ENCODE measurements at places on chromosomes 6 and 20.
A peak's percentile ranks its signal among the peaks of the same experiment; 100 is the strongest.

- DNase-seq, result no peak
Observed at GRCh38 chr6:25154034-25154596, 125.1 kb upstream of the CARMIL1 start.

- no peak for DNase-seq
Observed at GRCh38 chr6:38353310-38354036, 286.3 kb downstream of the BTBD9 start.

DNA sequence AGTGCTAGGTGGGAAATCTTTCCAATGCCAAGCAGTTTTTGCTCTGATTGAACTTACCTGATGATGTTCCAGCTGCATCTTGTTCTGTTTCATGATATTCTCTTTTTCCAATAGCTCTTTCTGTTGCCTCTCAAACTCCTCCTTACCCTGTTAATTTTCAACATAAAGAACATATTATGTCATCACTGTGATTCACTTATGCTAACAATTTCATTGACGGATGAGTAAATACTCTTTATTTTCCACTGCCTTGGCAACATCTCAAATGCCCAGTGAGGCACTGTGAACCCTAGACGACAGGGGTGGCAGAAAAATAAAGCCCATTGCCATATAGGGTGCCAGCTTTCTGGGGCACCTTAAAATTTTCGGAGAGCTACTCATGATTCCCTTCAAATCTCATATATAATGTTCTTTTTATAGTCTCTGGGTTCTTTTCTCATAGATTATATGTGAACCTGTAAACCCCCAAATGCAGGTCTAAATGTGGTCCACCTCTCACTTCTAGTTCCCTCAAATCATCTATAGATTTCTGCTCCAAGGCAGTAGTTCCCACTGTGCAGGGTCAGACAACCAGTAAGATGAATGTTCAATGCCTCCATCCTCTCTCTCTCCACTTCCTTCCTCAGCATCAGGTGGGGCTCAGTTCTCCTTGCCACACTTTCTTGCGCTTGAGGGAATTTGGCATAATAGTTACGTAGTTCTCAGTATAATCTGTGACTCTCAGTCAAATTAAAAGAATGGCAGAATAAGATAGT lies 44.1 kb downstream of the NEDD9 start:
- DNase-seq, result no peak

GRCh38 chr6:45609141-45609638 lies 231.5 kb upstream of the SUPT3H start:
- DNase-seq, result no peak

DNA sequence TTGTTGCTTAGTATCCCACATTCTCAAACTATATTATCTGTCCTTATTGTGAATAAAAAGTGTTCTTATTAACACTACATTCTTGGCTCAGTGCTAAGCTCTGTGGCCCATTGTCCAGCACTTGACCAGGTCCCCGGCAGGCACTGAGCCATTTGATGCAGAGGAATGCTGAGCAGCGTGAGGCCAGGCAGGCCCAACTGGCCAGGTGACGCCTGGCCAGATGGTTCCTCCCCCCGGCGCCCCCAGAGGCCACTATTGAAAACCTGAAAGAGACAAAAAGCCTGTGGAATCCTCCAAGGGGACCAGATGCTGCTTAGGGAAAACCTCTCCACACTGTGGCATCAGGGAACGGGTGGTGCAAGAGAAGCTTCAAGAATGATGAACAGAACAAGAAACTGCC lies 597.5 kb upstream of the JAG1 start:
- DNase-seq, result peak; percentile 85

DNA sequence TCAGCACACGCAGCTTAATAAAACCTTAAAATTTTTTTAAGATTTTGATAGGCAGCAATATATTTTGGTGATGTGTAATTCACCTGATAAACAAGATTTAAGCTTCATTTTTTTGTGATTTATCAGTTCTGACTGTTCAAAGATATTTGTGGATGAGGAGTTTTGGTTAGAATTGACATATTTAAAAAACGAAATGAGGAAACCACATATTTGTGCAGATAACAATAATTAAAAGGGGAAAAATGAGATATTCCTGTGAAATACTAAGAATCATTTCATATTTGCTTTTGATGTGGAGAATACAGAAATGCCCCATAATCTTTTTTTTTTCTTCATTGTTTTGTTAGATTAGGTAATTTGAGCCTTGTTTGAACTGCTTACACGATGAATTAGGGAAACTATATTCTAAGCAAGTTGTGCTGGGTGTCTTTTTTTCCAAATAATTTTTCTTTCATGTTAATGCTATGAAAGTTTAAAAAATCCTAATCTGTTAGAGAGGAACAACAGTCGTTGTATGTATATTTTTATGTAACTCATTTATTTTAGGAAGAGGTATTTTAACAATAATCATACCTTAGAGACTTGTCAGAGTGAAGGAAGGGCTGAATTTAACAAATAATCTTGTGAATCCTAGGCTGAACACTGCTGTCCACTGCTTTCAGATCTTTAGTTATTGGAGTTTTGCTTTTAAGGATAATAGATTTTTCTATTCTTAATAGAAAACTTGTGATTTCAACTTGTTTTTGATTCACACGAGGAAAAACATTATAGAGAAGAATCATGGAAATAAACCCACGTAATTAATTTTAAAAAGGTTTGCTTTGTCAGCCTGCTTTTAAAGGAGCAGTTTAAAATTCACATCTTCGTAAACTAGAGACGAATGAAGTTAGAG lies 4.0 kb downstream of the ARID1B start:
- DNase-seq, result no peak

DNA sequence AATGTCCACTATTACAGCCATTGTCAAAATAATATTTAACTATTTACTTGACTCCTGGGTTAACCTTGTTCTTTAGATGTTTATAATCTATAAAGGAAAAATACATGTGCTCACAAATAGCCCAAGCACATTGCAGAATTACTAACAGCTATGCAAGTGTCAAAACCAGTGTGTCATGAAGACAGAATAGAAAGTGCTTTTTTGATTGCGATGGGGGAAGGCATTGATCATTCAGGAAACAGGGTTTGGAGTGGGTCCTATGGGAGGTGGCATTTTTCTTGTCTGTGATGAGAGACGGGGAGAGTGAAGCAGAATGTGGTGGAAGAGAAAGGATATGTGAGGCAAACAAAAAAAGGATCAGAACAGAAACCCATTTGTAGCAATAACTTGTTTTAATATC lies 1.0 kb upstream of the AGPAT4 start:
- DNase-seq, result no peak

DNA sequence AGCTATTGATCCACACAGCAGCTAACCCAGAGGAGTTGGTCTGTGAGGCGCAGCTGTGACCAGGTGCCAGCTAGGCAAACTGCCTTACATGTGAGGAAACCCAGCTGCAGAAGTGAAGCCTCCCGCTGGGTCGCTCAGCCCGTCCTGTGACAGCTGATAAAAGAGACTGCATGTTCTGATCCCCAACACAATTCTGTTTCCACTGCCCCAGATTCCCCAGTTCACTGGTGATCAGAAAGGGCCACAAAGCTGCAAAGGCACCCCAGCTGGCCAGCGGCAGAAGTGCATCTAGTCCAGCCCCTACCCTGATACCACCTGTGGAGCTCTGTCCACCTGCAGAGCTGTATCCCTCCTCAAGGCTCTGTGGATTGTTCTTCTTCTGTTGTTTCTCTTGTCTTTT lies 64.5 kb downstream of the CTNNBL1 start:
- peak; percentile 61 for DNase-seq

- no peak for DNase-seq
Observed at GRCh38 chr6:135950669-135951068, 99.2 kb downstream of the PDE7B start.

DNA sequence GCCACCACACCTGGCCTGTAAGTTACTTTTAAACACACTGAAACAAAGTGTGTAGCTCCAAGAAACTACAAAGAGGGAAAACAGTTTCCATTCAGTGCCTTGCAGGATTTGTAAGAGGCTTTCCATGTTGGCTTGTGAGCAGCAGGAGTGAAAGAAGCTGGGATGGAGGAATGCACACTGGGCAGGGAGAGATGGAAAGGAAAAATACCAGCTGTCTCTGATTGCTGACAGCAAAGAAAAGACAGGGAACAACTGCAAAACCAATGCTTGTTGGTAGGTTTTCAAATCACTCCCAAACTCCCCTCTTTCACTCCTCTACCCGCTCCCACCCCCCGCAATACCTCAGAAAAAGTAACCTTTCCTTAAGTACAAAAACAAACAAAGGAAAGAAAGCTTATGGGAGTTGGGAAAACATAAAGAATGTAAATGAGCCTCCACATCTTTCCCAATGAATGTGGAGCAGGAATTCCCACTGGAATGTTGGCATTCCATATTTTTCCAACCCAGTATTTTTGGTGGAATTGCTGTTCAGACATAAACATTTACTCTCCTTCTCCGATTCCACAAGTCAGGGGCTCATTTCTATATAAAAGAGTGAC lies 166.1 kb downstream of the THBS2 start:
- no peak for DNase-seq

GRCh38 chr6:74115674-74116073 lies 419.7 kb downstream of the CD109 start:
- DNase-seq, result no peak

DNA sequence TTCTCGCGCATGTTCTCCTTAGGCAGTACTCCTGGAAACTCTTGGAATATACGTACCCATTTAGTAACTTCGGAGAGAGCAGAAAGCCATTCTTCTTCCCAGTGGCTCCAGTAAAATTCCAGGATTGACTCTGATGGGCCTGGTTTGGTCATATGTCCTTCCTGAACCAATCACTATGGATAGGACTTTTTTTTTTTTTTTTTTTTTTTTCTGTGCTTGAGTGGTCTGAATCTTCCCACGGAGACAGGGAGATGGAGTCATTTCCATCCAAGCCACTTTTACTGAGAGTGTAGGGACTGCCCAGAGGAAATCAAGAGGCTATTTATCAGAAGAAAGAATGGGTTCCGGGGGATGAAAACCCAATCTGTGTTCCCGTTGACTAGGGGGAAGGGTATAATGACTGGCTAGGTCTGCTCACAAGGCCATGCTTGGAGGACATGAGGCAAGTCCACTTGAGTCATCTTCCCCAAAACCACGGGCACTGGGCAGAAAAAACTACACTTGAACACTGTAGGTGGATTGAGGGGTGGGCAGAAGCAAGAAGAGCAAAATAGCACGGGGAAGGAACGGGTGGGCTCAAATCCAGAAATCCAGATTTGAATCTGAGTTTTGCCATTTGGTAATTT lies 35.4 kb upstream of the MRPS18A start:
- DNase-seq, result no peak

DNA sequence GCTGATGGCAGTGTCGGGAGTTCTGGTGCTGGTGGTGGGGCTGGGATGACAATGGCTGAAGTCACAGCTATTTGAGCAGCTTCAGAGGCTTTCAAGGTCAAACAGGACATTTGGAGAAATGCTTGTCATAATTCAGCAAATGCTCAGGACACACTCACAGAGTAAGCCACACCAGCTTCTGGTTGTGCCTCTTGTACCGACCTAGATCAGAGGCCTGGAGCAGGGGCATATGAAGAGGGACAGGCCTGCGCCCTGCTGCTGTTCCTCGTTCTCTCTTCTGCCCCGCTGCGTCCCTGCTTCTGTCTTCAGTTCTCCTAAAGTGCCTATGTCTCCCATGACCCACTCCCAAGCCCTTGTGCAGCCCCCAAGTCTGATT lies 893 bp upstream of the PGC start:
- DNase-seq, result no peak

DNA sequence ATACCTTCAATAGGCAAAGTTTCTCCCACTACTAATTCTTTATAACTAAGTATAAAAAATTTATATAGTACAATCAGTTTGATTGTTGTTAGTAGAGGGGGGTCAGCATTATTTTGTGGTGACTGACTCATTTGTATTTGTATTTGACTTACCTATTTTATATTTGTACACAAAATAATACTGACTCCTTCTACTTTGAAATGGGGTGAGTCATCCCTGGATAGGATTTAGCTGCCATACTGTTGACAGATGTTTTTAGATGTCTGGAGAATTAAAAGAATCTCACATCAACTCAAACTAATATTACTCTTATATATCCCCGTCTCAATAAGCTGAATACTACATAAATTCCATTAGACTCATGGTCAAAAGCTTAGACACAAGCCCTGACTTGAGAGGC lies 114.9 kb downstream of the FRK start:
- DNase-seq, result no peak

DNA sequence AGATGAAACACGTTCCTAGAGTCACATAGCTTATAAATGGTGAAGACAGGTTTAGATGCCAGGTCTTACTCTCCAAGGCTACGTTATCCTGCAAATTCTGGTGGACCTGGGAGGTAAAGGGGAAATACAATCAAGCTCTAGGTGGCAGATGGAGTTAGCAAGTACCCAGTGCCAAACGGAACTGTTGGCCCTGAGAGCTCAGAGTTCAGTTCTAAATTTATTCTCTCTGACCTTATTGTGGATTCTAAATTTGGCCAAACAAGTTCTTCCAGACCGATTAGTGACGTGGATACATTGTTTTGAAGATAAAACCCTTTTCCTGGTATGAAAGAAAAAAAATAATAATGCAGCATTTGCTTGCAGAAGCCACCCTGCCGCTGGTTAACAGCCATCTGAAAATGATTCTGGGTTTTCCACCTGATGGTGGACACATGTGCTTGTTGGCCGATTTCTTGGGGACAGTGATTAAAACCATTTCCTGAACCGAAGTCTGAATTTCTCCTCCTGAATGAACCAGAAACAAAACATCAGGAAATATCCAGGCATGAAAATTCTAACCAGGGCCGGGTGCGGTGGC lies 32.5 kb downstream of the RIPOR3 start:
- no peak for DNase-seq

GRCh38 chr20:46376196-46376785 lies 30.1 kb downstream of the ELMO2 start:
- no peak for DNase-seq

GRCh38 chr6:34059136-34059731 lies 86.7 kb downstream of the GRM4 start:
- DNase-seq, result no peak

GRCh38 chr6:52261229-52261628 lies 16.9 kb upstream of the IL17F start:
- DNase-seq, result no peak

GRCh38 chr6:74742793-74743508 lies 462.9 kb downstream of the COL12A1 start:
- no peak for DNase-seq

GRCh38 chr20:18304618-18305017 lies 16.3 kb downstream of the ZNF133 start:
- no peak for DNase-seq

DNA sequence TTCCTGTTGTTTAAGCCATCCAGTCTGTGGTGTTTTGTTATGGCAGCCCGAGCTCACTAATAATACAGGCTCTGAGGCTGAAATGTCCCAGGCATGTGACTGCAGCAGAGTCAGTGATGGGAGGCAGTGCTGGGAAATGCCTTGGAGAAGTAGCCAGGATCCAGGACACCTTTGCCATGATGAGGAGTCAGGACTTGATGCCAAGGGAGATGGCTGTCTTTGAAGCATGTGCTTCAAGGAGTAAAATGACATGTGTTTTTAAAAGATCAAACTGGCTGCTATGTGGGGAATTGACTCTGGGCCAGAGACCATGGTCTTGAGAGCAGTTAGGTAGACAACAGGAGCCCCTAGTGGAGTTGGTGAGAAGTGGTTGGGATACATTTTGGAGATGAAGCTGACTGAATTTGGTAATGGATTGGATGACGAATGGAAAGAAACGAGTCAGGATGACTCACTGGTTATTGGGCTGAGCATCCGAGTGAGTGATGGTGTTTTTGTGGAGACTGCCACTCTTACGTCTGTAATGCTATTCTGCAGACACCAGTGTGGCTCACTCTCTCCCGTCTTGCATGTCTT lies 322.2 kb downstream of the PLCB1 start:
- no peak for DNase-seq
